ENCODE measurements at places on chromosomes 3 and 15.
A peak's percentile ranks its signal among the peaks of the same experiment; 100 is the strongest.

DNA sequence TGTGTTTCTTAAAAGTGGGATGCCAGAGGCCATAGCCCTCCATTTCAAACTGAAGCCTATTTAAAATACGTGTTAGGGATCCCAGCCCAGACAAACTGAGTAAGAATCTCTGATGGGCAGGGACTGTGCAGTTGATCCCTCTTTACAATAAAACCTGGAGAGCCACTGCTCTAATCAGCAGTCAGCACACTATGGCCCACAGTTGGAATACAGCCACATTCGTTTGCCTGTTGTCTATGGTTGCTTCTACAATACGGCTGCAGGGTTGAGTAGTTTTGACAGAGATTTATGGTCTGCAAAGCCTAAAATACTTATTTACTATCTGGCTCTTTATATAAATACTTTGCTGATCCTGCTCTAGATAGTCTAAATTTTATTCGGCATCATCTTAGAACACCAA, 32.4 kb downstream of the TJP1 start:
- no peak for DNase-seq

- DNase-seq = no peak
Measured at GRCh38 chr3:141249041-141249440, 17.4 kb downstream of the PXYLP1 start.

- no peak for DNase-seq
Measured at GRCh38 chr15:53548236-53548635, 211.2 kb downstream of the WDR72 start.

DNA sequence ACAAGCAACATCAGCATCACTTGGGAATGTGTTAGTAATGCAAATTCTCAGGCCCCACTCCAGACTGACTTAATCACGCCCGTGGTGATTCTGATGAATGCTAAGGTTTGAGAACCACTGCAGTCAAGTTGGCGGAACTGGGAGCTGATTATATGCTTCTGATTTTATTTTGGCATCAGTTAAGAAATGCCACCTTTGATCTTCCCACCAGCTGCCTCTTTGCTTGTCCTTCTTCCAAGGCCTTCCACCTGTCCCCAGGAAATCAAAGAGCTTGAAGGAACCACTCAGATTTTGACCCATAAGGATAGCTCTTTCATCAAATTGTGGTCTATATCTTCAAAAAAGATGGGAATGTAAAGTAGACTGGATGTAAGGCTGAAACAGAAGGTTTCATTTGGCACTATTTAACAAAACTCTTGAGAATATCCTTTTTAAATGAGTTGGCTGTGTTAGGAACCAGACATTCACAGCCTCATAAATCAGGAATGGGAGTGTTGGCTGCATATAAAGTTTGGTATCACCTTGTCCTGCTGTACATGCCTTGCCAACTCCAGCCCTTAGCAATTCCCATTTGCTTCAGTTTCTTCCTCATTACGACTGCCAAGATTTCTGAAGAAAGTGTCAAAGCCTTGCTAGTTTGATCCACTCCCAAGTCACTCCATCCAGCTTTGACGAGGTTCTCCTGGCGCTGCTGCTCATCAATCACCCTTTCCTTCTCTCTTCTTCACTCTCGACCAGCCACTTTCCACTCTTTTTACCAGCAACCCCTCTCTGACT, 125.8 kb upstream of the NPHP3 start:
- DNase-seq = no peak

DNA sequence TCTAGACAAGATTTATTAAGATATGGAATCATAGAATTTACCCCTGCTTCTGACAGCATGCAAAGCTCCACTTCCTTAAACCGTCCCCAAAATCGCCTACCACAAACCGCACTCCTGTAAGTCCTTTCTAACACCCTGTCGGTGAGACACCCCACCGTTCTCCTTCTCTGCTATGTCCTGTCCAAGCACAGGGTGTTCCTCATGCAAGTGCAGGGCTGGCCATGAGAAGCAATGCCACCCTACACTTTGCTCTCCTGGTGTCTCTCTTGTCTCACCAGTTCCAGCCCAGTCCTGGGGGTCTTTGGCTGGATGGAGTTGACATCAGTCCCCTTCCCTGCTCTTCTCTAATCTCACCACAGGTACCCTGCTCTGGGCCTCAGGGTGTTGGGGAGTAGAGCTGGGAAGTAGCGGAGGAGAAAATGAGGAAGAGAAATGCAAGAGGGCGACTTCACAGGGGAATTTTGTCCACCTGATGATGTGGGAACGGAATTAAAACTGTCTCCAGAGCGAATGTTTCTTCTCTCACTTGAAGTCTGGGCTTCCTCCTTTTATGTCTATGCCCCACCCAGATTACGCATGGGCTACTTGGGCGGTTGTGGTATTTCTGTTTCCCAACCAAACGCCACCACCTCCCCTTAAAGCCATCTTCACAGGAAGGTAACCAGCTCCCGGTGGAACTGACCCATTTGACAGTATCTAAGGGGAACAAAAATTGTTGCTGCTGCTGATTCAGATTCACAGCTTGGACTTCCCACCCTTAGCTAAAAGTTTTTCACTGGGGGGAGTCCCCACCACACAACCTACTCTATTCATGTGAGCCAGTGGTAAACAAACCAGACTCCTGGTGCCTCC, 49.9 kb downstream of the CASR start:
- DNase-seq = no peak

GRCh38 chr3:119290613-119291012, 3.6 kb upstream of the ARHGAP31 start:
- no peak for DNase-seq

GRCh38 chr3:100370756-100371155, 30.1 kb downstream of the TOMM70 start:
- DNase-seq = no peak

GRCh38 chr15:33215941-33216872, 21.7 kb upstream of the FMN1 start:
- DNase-seq = peak; percentile 33

GRCh38 chr15:63880744-63881143, 47.0 kb upstream of the HERC1 start:
- no peak for DNase-seq
